ENCODE measurements at places on chromosomes 4 and X. TPM values are rescaled to one million over a fixed set of nuclear protein-coding genes. Genes with fewer than 3 reads are reported as not detected.

Gene RADX
- total RNA-seq: 1.9 TPM

Gene SNCA
- total RNA-seq: 6.0 TPM

Gene TMPRSS11B
- not detected for total RNA-seq

DNA sequence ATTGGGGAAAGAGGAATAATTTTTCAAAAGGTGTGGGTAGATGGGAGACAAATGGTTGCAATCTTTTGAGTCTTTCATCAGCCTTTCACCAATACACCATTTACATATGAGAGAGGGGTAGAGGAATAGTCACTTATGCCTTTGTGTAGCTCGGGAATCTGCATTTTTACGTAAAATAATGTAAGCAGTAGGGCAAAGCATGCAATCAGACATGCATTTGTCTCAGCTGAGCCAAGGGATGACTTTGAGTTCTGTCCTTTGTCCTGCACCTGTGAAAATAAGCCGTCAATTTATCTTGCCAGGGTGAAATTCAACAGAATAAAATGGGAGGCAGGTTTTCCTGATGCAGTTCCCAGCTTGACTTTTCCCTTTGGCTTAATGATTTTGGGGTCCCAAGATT, 1473.4 kb upstream of the TENM3 start:
- no peak for DNase-seq

GRCh38 chrX:130896026-130896425, 7.0 kb downstream of the ENOX2 start:
- no peak for DNase-seq

DNA sequence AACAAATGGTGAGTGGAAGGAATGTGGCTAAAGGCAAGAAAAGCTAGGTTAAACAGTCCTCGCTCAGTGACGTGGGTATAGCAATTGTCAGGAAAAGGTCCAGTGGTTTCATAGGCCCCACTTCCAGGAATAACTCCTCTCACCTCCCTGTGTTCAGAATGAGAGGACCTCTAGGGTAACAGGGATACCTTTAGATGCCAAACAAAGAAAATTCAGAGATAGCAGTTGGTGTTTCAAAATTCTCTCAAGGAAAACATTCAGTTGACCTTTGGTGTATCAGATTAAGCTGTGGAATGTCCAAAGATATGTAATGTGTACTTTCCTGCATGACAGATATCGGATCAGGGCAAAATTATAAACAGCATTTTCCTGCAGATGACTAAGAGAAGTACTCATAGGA, 155.9 kb downstream of the ARHGAP6 start:
- DNase-seq: no peak

Data from right cardiac atrium (tissue), 5 donors.